ENCODE measurements at places on chromosomes 7 and 10.

GRCh38 chr7:96284835-96285234 is 37.1 kb downstream of the SLC25A13 start:
- no peak for DNase-seq

- no peak for DNase-seq
Observed at GRCh38 chr7:17915168-17915567, 25.1 kb downstream of the SNX13 start.

DNA sequence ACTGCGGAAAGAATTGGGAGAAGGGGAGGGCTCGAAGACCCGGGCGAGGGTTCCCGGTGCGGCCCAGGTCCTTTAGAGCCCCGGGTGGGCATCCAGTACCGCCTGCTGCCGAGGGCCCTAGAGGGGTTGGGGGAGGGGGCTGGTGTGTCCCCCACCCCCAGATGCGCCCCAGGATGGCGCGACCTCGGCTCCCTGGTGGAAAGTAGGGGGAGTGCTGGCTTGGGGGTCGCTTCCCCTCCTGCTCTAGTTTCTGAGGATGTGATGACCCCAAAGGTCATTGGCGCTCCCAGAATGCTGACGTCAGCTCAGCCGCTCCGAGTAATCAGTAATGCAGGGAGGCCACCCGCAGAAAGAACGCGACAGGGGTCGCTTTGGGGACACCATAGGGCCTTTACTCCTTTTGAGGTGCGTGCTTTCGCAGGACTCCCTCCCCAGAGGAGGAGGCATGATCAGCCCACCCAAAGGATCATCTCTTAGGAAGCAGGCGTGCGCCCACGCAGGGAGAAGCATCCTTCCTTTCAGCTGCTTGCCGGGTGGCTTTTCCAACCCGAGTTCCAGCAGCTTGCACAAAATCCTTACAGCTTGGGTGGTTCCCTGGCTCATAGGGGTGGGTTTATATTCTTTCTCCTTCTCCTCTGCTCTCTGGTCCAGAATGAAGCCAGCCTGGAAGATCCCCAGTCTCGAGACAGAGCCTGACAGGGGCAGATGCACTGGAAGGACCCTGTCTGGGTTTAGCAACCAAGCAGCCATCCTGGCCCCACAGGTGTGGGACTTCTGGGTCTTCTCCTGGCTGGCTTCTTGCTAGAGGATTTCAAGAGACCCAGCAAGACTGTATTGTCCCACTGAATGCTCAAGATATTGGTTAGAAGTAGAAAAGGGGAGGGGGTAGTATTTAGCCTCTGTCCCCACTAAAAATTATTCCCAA is 1.3 kb upstream of the PRKAG2 start:
- no peak for DNase-seq

- DNase-seq: peak; percentile 37
Observed at GRCh38 chr7:100884736-100885439, 4.6 kb downstream of the UFSP1 start.

- DNase-seq: peak; percentile 85
Observed at GRCh38 chr7:118195837-118196474, 12.0 kb downstream of the LSM8 start.

GRCh38 chr7:140261522-140261921 is 84.7 kb upstream of the KDM7A start:
- DNase-seq: no peak

All from Karpas-422 (cell line).